ENCODE measurements at places on chromosomes 3 and 15. TPM values are rescaled to one million over a fixed set of nuclear protein-coding genes. Genes with fewer than 3 reads are reported as not detected.

GRCh38 chr3:40191251-40191650, 118.3 kb upstream of the EIF1B start:
- no peak for DNase-seq

The MUC4 gene
- total RNA-seq, result 0.07 TPM

The NR2E3 gene
- total RNA-seq, result not detected

The CRYBG3 gene
- total RNA-seq, result 12.4 TPM

All from HT1080 (cell line).